Progenitor cell of endocrine pancreas (in vitro differentiated cells): ENCODE measurements at places on chromosomes 7 and 10.

DNA sequence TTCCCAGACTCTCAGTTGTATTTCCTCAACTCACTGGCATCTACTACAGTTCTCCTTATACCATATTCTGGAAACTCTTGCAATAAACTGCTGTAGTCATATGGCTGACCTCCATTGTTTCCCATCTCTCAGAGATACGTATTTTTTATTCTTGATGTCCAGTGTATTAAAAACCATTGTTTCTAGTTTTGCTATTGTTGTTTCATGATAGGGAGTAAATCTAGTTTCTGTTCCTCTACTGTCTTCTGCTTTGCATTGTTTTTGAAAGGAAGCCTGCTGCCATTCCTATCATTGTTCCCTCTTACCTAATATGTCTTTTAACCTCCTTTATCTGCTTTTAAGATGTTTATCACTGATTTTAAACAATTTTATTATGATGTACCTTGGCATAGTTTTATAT is 255.0 kb downstream of the ADK start:
- H3K4me3 ChIP-seq = no peak overlapping the region
- H3K4me1 ChIP-seq = no peaks in the 10 kb centered on the region
- no peak for DNase-seq
- no peaks in the 10 kb centered on the region for H3K27me3 ChIP-seq
- H3K36me3 ChIP-seq = peaks cover 23% of the 10 kb centered on the region

GRCh38 chr7:55476852-55477780 is 95.2 kb downstream of the VOPP1 start:
- H3K36me3 ChIP-seq = no peaks in the 10 kb centered on the region
- no peaks in the 10 kb centered on the region for H3K4me1 ChIP-seq
- DNase-seq = no peak
- no peaks in the 10 kb centered on the region for H3K27me3 ChIP-seq

DNA sequence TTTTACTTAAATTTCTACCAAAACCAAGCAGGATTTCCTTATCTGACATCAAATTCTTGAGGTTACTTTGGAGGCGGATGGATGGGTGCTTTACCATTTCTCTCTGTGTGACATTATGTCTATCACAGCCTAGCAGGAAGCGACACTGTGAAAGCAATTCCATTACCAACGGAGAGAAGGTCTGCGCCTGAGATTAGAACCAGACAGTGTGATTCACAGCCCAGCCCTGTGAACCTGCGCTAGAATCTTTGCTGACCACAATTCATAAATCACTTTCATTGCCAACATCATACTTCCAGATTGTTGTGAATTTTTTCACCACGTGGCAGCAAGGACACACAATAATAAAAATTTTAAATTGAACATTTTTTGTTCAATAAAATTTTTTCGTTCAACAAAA is 126.5 kb downstream of the CUBN start:
- H3K27ac ChIP-seq = no peak overlapping the region
- no peak for DNase-seq
- peaks cover 2% of the 10 kb centered on the region for H3K4me1 ChIP-seq
- no peak overlapping the region for H3K4me3 ChIP-seq

DNA sequence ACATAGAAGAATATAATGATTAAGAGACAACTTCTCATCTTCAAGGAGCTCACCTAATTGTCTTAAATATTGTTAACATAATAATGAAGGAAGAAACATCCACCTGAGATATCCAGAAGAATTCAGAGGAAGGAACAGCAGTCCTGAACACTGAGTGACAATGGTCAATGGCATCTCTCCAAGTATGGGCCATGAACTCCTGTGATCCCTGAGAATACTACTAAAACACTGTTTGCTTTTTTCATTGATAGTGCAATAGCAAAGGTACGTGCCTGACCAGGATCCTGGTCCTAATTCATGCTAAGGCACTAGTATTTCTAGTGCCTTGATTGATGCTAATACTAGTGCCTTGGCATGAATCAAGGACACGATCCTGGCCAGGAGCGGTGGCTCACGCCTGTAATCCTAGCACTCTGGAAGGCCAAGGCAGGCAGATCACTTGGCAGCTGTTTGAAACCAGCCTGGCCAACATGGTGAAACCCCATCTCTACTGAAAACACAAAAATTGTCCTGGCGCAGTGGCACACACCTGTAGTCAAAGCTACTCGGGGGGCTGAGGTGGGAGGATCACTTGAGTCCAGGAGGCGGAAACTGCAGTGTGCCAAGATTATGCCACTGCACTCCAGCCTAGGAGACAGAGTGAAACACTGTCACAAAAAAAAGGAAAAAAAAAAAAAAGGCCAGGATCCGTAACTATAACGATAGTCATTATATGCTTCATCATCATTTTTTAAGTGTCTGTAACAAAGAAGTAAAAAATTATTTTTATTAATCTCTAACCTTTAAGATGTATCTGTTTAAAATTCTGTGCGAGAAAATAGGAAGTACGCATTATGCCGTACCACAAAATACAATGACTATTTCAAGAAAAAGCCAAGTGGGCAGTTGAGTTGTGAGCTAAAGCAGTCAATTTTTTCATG is 49.1 kb downstream of the SRPK2 start:
- H3K4me3 ChIP-seq = no peak overlapping the region
- H3K36me3 ChIP-seq = no peaks in the 10 kb centered on the region
- no peaks in the 10 kb centered on the region for H3K27me3 ChIP-seq
- peaks cover 12% of the 10 kb centered on the region for H3K4me1 ChIP-seq
- no peak for DNase-seq
- peak overlapping the region; percentile 62 for H3K27ac ChIP-seq

GRCh38 chr7:87140271-87140748 is 11.9 kb upstream of the DMTF1 start:
- H3K27me3 ChIP-seq = no peaks in the 10 kb centered on the region
- no peaks in the 10 kb centered on the region for H3K36me3 ChIP-seq
- peaks cover 16% of the 10 kb centered on the region for H3K4me1 ChIP-seq
- no peak overlapping the region for H3K4me3 ChIP-seq

GRCh38 chr7:156327916-156328315 is 312.7 kb upstream of the RNF32 start:
- DNase-seq = no peak
- H3K36me3 ChIP-seq = no peaks in the 10 kb centered on the region
- no peak overlapping the region for H3K4me3 ChIP-seq
- no peaks in the 10 kb centered on the region for H3K4me1 ChIP-seq
- peaks cover 9% of the 10 kb centered on the region for H3K27me3 ChIP-seq
- H3K27ac ChIP-seq = no peak overlapping the region
